Left colon (tissue), 2 donors: ENCODE measurements at places on chromosomes 11 and 22. TPM values are rescaled to one million over a fixed set of nuclear protein-coding genes. Genes with fewer than 3 reads are reported as not detected.

DNA sequence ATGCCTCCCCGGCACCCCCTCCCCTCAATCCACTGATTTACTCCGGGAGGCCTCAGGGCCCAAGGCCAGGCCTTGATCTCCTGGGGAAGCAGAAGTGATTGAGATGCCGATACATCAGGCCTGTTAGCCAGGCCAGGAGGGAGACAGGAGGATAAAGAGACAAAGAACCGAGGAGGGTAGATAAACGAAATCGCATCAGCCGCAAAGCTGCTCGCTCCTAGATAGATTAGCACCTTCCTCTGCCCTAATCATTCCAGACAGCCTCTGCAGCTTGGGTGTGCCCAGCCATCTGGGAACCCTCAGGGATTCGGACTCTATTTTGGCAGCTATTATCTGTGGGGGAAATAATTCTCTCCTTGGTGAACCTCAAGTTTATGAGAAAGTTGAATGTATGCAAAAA lies 121.2 kb downstream of the ABTB2 start:
- DNase-seq = no peak

- no peak for DNase-seq
Measured at GRCh38 chr22:39469681-39470450, 13.1 kb downstream of the MGAT3 start.

GRCh38 chr22:32024796-32025195 lies 18.3 kb upstream of the SLC5A1 start:
- DNase-seq = no peak

GRCh38 chr11:13667245-13667644 lies 1.2 kb upstream of the FAR1 start:
- DNase-seq = no peak

DNA sequence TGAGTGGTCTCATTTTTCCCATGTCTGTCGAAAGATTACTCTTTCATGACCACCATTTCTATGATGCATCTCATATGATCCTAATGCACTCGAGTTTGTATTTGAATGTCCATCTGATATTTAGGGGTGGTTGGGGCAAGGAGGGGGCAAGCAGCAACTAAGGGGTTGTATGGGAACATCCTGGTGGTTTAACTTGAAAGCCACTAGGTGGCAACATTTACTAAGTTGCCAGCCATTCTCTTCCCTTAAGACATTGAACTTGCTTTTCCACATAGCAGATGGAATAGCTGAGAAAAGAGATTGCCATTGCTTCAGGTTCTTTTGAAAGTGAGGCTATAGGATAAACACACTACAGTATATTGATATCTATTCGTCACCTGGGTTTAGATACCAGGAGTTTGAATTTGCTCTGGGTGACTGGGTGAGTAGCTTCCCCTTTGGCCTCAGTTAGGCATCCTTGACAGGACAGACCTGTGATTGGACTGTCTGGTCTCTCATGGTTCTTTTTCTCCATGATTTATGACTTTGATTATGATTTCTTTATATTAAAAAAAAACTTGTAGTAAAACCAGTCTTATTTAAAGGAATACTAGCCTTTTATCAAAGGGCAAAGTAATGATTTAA lies 32.4 kb downstream of the NF2 start:
- DNase-seq = no peak

- DNase-seq = no peak
Measured at GRCh38 chr11:101096036-101096704, 33.4 kb downstream of the PGR start.

- no peak for DNase-seq
Measured at GRCh38 chr11:14872032-14872431, 20.0 kb downstream of the CYP2R1 start.

GRCh38 chr11:23976426-23976825 lies 520.4 kb upstream of the LUZP2 start:
- DNase-seq = no peak

Gene SCO2
- total RNA-seq = 5.5 TPM

Gene CSNK2A3
- total RNA-seq = 0.59 TPM

Gene SYNGR1
- total RNA-seq = 1.3 TPM

Gene KCNA4
- total RNA-seq = not detected
